ENCODE measurements at places on chromosomes 1 and 21.
A peak's percentile ranks its signal among the peaks of the same experiment; 100 is the strongest.

GRCh38 chr1:183769956-183770815 is 34.7 kb upstream of the RGL1 start:
- peak; percentile 49 for DNase-seq

GRCh38 chr1:101697072-101697471 is 299.7 kb downstream of the OLFM3 start:
- DNase-seq = no peak

GRCh38 chr21:42220138-42220701 is 1.3 kb downstream of the ABCG1 start:
- peak; percentile 95 for DNase-seq

DNA sequence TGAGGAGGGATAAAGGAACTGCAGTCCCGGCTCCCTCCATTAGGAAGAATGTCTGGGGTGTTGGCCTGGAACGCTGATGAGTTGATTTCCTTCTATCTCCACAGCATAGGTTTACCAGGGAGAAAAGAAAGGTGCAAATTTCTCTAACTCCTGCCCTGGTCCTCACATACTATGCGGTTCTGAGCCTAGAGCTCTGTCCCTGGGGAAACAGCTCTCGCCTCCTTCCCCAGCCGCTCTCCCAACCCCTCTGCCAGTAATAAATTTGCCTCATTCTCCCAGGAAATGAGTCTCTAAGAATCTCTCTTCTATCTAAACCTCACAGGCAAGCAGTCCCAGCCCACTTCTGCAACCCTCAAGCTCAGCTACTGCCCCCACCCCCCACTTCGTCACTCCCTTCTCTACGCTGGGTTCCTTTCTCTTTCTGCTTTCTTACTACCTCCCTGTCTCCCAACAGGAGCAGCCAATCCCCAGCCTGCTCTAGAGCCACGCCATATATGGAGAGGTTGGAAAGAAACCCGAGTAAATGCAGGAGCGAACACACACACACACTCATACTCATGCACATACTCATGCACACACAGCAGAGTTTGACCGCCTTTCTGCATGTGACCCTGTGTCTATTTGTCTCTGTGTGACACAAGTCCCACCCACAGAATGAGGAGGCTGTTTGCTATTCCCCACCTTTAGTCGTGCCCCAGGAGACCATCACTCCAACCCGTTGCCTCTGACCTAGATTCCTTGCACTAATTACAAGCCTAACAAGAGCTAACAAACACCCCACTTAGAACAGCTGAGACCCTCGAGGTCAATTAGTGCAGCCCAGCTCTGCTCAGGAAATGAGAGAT is 13.4 kb downstream of the PLEKHO1 start:
- peak; percentile 97 for DNase-seq

GRCh38 chr1:6580593-6581409 is 1.0 kb downstream of the ZBTB48 start:
- DNase-seq = no peak

DNA sequence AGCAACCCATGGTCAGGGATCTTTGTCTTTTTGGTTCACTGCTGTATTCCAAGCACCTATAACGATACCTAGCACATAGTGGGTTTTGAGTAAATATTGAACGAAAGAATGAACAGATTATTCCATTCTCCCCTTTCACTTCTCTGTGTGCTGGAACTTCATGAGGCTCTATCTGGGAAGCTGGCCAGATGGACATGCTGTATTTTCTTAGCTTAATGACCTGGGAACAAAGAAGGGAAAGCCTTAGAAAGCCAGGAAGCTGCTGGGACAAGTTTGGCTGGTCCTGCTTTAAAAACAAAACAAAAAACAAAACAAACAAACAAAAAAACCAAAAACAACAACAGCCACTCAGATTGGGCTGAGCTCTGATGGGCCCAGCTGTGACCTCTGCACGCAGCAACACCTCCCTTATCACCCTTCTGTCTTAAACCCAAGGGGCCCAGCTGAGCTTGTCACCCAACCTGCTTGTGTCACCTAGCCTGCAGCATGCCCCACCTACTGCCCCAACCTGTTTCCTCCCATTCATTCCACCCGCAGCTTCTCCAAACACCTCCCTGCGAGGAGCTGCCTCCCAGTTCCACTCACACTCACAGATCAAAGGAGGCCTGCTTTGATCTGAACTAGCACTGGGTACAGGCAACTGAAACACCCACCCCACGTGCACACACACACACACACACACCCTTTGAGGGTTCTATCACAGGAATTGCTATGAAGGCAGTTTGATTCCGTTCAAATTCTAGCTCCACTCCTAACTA is 37.1 kb downstream of the SLC30A1 start:
- DNase-seq = no peak

DNA sequence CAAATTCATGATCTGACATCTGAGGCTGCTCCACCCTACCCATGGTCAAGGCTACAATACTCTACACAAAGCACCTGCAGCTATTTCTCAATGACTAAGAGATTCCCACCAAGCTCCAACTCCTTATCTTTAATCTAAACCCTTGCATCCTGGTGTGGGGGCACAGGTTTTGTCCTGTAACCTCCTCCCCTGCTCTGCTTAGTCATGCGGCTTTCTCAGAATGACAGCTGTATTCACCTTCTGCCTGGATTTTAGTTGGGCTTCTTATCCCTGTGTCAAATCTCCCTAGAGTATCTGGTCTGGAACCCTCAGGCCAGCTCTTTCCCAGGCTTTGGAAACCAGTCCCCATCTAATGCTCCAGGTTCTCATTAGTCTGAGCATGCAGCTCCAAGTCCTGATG is 159.0 kb downstream of the BARHL2 start:
- DNase-seq = no peak

DNA sequence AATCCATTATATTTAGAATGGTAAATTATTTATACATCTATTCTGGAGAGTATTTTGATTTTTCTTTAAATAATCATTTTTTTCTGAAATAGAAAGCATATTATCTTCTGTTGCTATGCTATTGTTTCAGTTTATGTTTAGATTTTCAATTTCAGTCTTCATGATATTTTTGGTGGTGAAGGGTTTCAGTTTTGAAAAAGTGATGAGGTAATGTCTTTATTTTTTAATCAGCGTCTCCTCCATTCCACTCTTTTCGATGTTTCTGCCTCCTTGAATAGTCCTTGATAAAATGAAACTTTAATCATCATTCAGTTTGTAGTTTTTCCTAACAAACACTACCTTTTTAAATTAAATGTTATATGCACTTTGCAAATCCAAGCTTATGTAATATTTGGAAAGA is 428.6 kb downstream of the PTPRC start:
- no peak for DNase-seq

- no peak for DNase-seq
Observed at GRCh38 chr21:38599381-38599975, 101.2 kb upstream of the ERG start.

GRCh38 chr21:33264561-33264960 is 1.6 kb upstream of the IL10RB start:
- DNase-seq = no peak

DNA sequence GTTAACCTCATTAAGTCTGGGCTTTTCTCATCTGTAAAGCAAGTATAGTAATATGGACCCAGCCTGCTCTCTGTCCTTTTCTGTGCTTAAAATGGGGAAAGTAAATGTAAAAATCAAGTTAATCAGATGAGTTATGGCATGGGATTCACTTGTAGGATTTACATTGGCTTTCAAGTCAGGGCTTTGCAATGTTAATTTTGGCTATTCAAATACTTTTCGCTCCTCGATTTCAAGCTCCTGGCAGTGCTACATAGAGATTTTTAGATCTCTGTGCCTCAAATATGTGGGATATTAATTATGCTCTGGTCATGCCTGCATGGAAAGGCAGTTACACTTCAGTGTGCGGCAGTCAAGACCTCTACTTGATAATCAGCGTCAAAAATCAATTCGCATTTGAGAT is 709.8 kb downstream of the LTN1 start:
- no peak for DNase-seq

DNA sequence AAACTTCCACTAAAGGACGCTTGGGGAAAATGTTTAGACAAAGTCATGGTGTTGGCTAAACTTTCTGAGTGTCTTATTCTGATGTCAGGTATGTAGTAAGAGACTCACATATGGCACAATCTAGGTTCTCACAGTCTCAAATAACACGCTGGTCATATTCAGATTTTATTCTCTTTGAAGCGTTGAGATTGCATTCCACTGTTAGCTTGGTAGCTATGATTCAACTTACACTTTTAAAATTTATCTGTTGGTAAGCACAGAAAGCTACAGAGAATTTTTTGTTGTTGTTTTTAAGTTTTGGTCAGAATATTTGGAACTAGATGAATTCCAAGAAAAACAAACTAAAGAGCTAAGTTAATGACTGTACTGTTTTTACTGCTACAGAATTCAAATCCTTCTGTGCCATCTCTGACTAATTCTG is 126.7 kb downstream of the PRRX1 start:
- no peak for DNase-seq

DNA sequence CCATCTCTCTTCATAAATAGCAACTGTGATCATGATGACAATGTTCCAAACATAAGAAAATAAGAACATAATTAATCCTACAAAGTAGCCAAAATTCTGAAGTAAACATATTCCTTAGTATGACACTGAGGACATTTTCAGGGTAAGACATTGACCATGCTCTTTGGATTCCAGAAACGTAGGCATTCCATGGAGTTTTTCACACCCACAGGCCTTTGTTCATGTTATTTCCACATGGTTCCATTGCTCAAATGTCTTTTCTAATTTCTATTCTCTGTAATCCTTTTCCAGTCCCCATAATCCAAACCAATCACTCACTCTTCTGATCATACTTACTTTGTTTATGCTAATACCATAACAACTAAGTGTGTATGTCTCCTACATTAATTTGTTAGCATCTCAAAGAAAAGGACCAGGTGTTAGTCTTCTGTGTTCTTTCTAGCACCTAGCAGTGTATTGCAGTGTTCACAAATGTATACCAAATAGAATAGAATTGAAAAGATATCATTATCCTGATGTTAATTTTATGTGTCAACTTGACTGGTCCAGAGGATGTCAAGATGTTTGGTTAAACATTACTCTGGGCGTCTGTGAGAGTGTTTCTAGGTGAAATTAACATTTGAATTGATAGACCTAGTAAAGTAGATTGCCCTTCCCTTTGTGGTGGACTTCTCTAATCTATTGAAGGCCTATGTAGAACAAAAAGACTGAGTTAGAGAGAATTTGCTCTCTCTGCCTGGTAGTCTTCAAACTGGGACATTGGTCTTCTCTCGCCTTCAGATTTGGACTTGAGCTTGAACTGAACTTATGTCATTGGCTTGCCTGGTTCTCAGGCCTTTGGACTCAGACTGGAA is 516.6 kb downstream of the PTPRC start:
- DNase-seq = no peak

GRCh38 chr1:84377480-84378095 is 20.7 kb upstream of the DNASE2B start:
- DNase-seq = no peak

- no peak for DNase-seq
Observed at GRCh38 chr1:91804546-91805023, 81.4 kb downstream of the TGFBR3 start.

DNA sequence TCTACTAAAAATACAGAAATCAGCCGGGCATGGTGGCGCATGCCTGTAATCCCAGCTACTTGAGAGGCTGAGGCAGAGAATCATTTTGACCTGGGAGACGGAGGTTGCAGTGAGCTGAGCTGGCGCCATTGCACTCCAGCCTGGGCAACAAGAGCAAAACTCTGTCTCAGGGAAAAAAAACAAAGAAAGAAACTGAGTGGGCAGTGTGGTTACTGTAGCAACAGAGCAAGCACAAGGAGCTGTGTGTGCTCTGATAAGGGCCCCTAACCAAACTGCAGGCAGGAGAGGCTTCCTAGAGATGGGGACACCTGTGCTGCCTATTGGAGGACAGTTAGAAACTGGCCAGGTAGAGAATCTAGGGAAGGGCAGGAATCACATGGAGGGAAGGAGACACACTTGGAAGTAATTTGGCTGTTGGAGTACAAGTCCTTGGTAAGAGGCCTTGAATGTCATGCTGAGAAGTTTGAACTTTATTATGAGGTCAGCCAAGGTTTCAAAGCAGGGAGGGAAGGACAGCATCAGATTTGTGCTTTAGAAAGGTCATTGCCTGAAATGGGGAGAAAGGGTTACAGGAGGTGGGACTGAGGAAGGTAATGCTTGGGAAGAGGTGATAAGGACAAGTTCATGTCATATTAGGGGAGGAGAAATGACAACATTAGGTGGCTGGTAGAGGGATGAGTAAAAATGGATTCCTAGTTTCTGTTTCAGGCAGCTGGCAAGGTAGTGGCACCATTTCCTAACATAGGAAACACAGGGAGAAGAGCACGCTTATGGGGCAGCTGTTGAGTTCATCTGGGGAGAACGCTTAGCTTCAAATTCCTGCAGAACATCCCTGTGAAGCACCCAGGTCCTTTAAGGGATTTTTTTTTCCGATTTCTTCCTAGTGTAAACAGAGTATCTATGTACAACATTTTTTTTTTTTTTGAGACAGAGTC is 69.2 kb upstream of the ARTN start:
- DNase-seq = no peak

DNA sequence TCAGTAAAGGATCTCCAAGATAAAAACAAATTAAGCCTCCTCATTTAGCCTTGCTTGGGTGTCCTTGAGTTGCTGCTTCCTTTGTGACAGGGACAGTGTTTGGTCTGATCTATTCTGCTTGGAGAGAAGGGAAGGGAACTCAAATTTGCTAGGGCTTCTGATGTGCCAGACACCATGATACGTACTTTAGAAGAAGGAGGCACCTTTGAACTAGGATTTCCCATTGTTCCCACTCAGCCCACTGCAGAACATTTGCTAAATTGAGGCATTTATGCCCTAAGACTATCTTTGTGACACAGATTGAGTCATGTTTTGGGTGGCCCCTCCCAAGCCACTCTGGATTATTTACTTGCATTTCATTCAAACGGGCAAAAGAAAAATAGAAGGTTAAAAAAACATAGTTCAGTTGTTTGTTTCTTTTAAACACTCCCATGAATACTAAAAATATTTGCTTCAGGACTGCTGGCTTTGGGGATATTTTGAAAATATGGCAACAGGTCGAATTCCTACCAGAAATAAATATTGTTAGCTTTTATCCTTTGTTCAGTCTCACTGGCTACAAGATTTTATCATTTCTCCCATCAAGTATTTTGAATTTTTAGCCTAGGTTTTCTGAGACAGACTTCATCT is 81.9 kb upstream of the WLS start:
- DNase-seq = peak; percentile 32

DNA sequence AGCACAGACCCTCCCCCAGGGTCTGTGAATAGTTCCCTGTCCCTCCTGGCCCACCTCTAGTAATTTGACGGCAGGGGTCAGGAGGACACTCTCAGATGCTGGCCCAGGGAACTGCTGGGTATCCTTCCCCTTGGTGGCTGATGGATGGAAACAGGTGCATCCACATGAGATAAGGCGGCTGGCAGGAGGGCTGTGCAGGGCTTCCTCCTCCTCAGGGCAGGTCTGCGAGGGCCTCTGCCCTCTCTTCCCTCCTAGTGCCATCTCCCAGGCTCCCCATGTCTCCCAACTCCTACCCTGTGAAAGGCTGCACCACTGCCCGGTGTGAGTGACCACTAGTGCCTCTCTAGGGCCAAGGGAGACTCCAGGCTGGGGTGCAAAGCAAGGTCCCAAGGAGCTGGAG is 123.9 kb downstream of the GLIS1 start:
- DNase-seq = no peak

- DNase-seq = no peak
Observed at GRCh38 chr21:37374027-37374426, 7.5 kb downstream of the DYRK1A start.
